ENCODE measurements at places on chromosomes 1 and 21. TPM values are rescaled to one million over a fixed set of nuclear protein-coding genes. Genes with fewer than 3 reads are reported as not detected.

The CFAP74 gene
- not detected for total RNA-seq

GRCh38 chr1:228996281-228996680, 261.0 kb downstream of the RHOU start:
- DNase-seq: no peak

DNA sequence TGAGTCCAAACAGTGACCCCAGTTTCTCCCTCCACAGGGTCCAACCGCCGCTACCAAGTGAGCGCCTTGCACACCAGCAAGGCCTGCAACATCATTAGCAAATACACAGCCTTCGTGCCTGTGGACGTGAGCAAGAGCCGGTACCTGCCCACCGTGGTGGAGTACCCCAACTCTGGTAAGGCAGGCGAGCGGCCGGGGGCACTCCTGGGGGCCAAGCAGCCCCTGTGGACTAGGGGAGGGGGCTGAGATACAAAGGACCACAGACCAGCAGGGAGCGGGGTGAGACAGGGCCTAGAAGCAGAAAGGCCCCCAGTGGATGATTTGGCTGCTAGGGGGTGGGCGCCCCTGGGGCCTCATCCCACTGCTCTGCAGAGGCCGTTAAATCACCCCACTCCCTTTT, 54.7 kb downstream of the VWA5B1 start:
- no peak for DNase-seq

The RHD gene
- 0.13 TPM for total RNA-seq

The OR2L5 gene
- not detected for total RNA-seq

DNA sequence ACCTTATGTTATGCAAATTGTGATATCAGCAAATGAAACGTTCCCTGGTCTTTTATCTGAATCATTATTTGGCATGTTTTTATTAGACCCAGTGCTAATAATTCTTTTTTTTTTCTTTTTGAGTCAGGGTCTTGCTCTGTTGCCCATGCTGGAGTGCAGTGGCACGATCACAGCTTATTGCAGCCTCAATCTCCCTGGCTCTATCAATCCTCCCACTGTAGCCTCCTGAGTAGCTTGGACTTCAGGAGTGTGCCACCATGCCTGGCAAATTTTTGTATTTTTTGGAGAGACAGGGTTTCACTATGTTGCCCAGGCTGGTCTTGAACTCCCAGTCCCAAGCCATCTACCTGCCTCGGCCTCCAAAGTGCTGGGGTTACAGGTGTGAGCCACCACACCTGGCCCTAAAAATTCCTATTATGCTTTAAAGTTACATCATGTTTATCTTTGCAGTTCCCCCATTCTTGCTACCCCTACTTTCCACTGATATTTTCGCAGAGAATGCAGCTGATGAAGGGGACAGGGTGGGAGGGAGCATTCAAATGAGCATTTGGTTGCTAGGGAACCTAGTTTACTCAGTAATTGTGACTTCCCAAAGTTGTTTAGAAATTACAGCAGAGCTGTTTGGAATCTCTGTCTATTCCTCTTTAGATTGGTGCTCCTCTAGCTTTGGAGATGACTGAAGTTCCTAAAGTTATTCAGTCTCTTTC, 18.4 kb downstream of the C1orf21 start:
- DNase-seq: no peak

The NECTIN4 gene
- under 0.01 TPM for total RNA-seq

GRCh38 chr1:163048869-163049268, 20.3 kb upstream of the RGS4 start:
- DNase-seq: no peak

DNA sequence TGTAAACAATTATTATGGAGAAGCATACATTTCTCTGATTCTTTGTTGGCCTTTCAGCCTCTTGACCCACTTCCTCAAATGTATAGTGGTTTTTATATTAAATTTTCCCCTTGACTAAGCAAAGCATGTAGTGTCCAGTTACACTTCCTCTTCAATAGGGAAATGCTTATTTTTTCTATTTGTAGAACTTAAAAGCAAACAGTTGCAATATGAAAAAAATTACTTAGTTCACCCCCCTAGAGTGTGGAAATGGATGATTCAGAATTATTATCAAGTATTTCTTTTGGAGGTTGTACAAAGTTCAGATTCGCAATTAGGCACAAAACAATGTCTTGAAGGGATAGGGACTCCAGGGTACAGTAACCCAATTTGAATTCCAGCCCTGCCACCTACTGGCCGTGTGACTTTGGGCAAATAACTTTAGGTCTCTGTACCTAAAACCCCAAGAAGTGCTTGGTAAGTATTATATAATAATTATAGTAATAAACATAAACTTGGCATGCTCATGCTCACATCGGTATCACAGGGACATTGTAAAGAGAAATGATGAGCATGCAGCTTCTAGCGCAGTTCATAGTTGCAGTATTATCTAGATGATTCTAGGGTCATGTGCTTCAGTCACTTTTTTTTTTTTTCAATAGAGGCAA, 28.6 kb upstream of the IFNGR2 start:
- peak; percentile 61 for DNase-seq

GRCh38 chr1:232868793-232869491, 63.7 kb downstream of the MAP10 start:
- no peak for DNase-seq

GRCh38 chr1:24501371-24502064, 1.1 kb upstream of the RCAN3 start:
- DNase-seq: no peak

The TNFSF18 gene
- 20.7 TPM for total RNA-seq

DNA sequence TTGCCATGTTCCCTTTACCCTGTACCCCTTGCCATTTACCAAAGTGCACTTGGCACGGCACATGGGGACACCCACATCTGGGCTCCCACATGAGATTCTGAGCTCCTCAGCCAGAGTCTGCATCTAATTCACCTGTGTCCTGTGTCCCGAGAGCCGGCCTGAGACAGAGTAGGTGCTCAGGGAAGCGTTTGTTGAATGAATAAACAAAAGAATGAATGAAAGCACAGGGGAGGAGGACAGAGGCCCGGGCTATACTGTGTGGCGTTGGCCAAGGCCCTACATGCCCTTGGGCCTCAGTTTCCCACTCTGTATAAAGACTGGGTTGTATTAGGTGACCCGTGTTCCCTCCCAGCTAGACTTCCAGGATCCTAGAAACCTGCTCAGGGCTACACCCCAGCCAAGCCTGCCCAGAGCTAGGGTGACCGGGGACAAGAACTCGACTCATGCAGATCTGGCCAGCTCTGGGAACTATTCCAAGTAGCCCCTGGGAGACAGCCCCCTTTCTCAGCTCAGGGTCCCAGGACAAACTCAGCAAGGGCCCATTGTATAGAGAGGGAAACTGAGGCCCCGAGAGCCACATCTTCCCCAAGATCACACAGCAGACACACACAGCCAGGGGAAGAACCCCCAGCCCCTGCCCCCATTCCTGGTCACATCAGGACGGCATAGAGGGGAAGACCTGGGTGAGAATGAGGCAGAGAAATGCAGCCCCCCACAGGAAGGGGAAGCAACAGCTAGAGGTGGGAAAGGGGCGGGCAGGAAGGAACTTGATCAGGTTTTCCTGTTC, 6.0 kb downstream of the EPHA2 start:
- no peak for DNase-seq

DNA sequence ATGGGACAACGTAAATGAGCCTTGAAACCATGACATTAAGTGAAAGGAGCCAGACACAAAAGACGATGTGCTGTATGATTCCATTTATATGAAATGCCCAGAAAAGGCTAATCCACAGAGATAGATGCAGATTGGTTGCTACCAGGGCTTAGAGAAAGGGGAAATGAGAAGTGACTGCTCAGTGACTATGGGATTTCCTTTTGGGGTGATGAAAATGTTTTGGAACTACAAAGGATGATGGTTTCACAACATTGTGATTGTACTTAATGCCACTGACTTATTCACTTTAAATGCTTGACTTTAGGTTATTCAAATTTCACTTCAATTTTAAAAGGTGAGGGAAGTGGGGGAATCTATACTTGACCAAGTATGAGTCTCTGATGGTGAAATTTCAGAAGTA, 414.3 kb downstream of the SETD4 start:
- no peak for DNase-seq

DNA sequence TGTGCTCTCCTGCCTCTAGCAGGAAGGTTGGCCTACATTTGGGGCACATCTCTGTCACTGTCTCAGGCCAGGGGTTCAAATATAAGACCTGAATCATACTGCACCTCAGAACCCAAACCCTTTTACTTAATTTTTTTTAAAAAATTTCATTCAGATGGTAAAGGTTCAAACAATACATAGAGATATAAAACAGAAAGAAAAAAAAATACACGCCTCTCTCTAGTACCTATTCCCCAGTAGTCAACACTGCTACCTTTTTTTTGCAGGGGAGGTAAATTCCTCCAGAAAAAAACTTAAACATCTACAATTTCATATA, 32.9 kb downstream of the MAPKAPK2 start:
- no peak for DNase-seq

The SLAMF9 gene
- total RNA-seq: not detected

- DNase-seq: no peak
These were observed 30.3 kb downstream of the SPATA17 start for GRCh38 chr1:217661407-217661806.

- DNase-seq: no peak
These were observed 149.1 kb downstream of the GREM2 start for GRCh38 chr1:240462766-240463395.

GRCh38 chr21:27213303-27213702, 246.4 kb upstream of the ADAMTS5 start:
- no peak for DNase-seq

The CLK2 gene
- 23.4 TPM for total RNA-seq

- no peak for DNase-seq
These were observed 1142.1 kb upstream of the PRMT6 start for GRCh38 chr1:105914403-105914802.

DNA sequence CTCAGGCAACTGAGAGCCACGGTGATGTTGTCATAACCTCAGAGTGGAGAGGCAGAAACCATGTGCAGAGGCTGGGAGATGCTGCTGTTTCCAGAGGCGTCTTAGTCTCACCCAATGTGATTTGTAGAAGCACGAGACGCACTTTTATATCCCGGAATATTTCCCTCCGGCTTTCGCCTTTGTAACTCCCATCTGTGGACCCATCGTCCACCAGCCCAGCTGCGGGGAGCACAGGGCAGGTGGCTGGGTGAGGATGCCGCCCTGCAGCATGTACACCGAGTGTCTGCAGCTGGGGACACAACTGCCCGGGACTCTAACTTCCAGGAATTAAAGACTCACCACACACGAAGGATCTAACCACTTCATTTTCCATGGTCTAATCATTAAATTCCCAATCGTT, 43.5 kb downstream of the UBASH3A start:
- no peak for DNase-seq

DNA sequence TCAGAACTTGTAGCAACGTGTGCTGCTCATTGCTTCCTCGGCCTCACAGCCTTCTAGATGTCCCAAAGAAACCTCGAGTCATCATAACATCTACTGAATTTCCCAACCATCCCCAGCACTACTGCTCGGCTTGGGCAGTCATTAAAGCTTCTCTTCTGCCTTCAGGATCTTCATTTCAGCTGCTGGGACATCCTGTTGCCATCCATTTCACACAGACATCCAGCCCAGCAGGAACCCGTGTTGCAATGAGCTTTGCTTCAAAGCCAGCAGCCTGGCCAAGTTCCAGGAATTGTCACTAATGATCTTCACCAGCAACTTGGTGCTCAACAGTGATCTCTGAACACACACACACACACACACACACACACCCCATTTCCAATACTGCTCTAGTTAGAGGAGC, 18.5 kb downstream of the WLS start:
- peak; percentile 83 for DNase-seq

Measured in dermis microvascular lymphatic vessel endothelial cell (primary cell).